Spleen (tissue), 13 donors: ENCODE measurements at places on chromosomes 4 and X. TPM values are rescaled to one million over a fixed set of nuclear protein-coding genes. Genes with fewer than 3 reads are reported as not detected.

Gene SH3TC1
- 58.6 TPM for total RNA-seq

Gene ADH1B
- total RNA-seq = 120 TPM

Gene GDPD2
- 95.5 TPM for total RNA-seq

GRCh38 chr4:47013373-47013772, 18.0 kb upstream of the GABRB1 start:
- no peaks in the 10 kb centered on the region for H3K36me3 ChIP-seq
- no peak overlapping the region for H3K4me3 ChIP-seq
- DNase-seq = no peak
- H3K27ac ChIP-seq = no peak overlapping the region
- H3K4me1 ChIP-seq = no peaks in the 10 kb centered on the region
- H3K27me3 ChIP-seq = no peaks in the 10 kb centered on the region

DNA sequence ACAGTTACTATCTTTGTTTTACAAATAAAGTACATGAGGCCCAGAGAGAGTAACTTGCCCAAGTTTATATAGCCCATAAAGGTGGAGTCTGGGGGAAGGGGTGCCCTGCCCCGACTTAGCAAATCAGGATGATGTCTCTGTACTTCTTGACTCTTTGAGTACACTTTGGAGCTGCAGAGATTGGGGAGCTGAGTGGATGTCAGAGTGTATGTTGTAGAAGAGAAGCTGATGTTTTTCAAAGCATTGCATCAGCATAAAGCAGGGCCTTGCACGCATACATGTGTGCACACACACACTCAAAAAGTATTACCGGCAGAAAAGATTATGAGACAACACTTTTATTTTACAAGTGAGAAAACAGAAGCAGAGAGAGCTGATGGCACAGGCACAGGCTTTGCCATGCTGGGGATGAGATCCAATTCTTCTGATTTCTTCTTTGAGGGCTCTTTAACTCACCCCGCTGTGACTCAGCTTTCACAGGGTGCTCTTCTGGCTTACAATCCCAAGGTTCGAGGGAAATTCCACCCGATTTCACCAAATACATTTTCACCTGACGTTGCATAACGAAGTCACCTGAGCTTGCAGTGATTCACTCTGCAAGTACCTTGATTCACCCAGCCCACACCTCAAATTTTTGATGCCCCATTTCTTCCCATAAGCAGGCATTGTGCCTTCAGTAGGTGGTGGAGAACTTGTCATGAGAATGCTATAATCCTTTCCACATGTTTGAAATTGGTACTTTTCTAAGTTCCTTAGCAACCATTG, 292.8 kb upstream of the BOD1L1 start:
- no peaks in the 10 kb centered on the region for H3K36me3 ChIP-seq
- no peak overlapping the region for H3K27ac ChIP-seq
- H3K4me1 ChIP-seq = no peaks in the 10 kb centered on the region
- H3K27me3 ChIP-seq = no peaks in the 10 kb centered on the region

- H3K4me3 ChIP-seq = no peak overlapping the region
- H3K27ac ChIP-seq = peak overlapping the region; percentile 55
- no peaks in the 10 kb centered on the region for H3K4me1 ChIP-seq
- no peaks in the 10 kb centered on the region for H3K36me3 ChIP-seq
- H3K27me3 ChIP-seq = no peaks in the 10 kb centered on the region
Observed at GRCh38 chr4:56786955-56787354, 34.5 kb downstream of the SPINK2 start.

- no peaks in the 10 kb centered on the region for H3K4me1 ChIP-seq
- DNase-seq = no peak
- no peak overlapping the region for H3K27ac ChIP-seq
- H3K4me3 ChIP-seq = no peak overlapping the region
Observed at GRCh38 chrX:50719614-50720013, 94.4 kb downstream of the SHROOM4 start.

GRCh38 chr4:111281219-111281618, 658.3 kb upstream of the PITX2 start:
- no peak for DNase-seq
- no peaks in the 10 kb centered on the region for H3K36me3 ChIP-seq
- H3K4me3 ChIP-seq = no peak overlapping the region

- H3K27me3 ChIP-seq = no peaks in the 10 kb centered on the region
- no peak for DNase-seq
- peaks cover 13% of the 10 kb centered on the region for H3K36me3 ChIP-seq
- no peak overlapping the region for H3K27ac ChIP-seq
Observed at GRCh38 chr4:17911608-17912007, 100.8 kb downstream of the NCAPG start.

DNA sequence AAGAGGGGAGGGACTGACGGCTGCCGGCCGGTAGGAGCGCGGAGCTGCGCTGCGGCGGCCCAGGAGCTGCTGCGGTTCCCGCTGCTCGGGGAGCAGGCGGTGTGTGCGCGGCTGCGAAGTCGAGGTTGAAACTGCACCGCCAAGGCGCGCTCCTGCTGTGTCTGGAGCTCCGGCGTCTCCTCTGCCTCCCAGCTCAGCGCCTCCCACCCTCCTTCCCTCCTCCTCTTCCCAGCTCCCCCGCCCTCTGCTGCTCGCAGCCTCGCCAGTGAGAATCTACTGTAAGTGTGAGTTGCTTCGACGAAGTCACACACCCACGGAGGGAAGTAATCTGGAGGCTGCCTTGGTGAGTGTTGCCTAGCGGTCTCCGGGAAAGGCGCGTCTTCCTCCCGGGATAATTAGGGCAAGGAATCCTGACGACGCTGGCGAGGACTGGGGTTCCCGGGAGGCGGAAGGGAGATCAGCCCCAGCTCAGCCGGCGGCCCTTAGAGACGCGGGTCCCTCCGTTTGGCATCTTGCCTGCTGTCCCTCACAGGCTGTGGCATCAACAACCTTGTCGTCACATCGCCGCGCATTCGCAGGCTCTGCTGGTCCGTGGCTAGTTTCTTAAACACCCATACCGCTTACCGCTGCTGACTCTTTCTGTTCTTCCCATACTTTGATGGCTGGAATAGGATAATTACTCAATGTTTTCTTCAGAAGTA, at the start of gene EPHA5:
TSS of gene EPHA5 (minus strand) at position 159 of the 701 bp plus-strand sequence. CDS start 747 bp downstream, outside the sequence.
- H3K4me3 ChIP-seq = peak within 1 kb of the TSS; percentile 27
- peaks cover 47% of the 10 kb centered on the region for H3K27me3 ChIP-seq
- H3K36me3 ChIP-seq = no peaks in the 10 kb centered on the region
- no peak within 1 kb of the TSS for H3K27ac ChIP-seq
- H3K4me1 ChIP-seq = no peaks in the 10 kb centered on the region
- peak; percentile 72 for DNase-seq

GRCh38 chr4:37549041-37549440, 137.1 kb downstream of the RELL1 start:
- no peaks in the 10 kb centered on the region for H3K27me3 ChIP-seq
- no peaks in the 10 kb centered on the region for H3K4me1 ChIP-seq
- H3K4me3 ChIP-seq = no peak overlapping the region
- no peak overlapping the region for H3K27ac ChIP-seq
- no peak for DNase-seq

GRCh38 chr4:6198768-6199421, 1.5 kb downstream of the JAKMIP1 start:
- peak; percentile 74 for DNase-seq
- H3K27me3 ChIP-seq = peaks cover 24% of the 10 kb centered on the region
- H3K36me3 ChIP-seq = no peaks in the 10 kb centered on the region
- peaks cover 19% of the 10 kb centered on the region for H3K4me1 ChIP-seq
- peak overlapping the region; percentile 66 for H3K27ac ChIP-seq
- peak overlapping the region; percentile 81 for H3K4me3 ChIP-seq

- H3K36me3 ChIP-seq = no peaks in the 10 kb centered on the region
- no peaks in the 10 kb centered on the region for H3K27me3 ChIP-seq
- no peak overlapping the region for H3K27ac ChIP-seq
- H3K4me1 ChIP-seq = no peaks in the 10 kb centered on the region
- no peak for DNase-seq
Observed at GRCh38 chr4:94995684-94996394, 238.1 kb downstream of the BMPR1B start.

DNA sequence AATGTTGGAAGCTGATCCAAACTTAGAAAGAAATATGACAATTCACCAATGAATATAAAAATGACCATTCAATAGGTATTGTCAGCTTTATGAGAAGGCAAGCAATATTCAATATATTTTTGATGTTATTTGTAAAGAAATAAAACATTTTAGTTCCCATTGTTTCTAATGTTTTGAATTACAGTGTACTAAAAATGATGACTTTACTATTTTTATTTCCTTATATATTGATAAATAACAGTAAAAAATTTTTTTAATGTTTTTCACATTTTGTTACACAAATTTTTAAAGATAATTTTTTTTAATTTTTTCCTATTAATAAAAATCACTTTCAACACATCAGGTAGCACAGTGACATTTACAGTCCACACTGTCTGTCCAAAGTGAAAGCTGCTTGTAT, 565.5 kb upstream of the FAM241A start:
- H3K4me3 ChIP-seq = no peak overlapping the region
- H3K36me3 ChIP-seq = no peaks in the 10 kb centered on the region
- H3K27me3 ChIP-seq = no peaks in the 10 kb centered on the region
- no peak for DNase-seq
- no peak overlapping the region for H3K27ac ChIP-seq

DNA sequence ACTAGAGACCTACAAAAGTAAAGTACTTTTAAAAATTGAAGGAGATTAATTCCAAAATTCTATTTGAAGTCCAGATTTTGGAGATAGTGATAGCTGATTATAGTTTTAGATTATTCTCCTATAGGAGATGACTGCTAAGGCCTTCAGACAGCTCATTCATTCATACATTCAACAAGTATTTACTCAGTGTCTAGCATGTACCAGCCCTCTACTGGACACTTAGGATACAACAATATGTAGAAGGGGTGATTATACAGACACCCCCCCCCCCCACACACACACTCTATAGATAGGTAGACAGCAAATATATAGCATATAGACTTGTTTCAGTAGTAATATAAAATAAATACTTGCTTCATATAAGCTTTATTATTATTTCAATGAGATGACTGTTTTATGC, 60.4 kb upstream of the TAF9B start:
- H3K27me3 ChIP-seq = no peaks in the 10 kb centered on the region
- no peak for DNase-seq
- no peaks in the 10 kb centered on the region for H3K36me3 ChIP-seq
- H3K27ac ChIP-seq = no peak overlapping the region

GRCh38 chrX:71131510-71131909, 13.1 kb downstream of the MED12 start:
- no peak for DNase-seq
- H3K36me3 ChIP-seq = peaks cover 99% of the 10 kb centered on the region
- H3K4me1 ChIP-seq = peaks cover 6% of the 10 kb centered on the region
- no peak overlapping the region for H3K4me3 ChIP-seq
